ENCODE measurements at places on chromosomes 1 and 21. TPM values are rescaled to one million over a fixed set of nuclear protein-coding genes. Genes with fewer than 3 reads are reported as not detected.

Gene TSPEAR
- polyA plus RNA-seq = 0.13 TPM

DNA sequence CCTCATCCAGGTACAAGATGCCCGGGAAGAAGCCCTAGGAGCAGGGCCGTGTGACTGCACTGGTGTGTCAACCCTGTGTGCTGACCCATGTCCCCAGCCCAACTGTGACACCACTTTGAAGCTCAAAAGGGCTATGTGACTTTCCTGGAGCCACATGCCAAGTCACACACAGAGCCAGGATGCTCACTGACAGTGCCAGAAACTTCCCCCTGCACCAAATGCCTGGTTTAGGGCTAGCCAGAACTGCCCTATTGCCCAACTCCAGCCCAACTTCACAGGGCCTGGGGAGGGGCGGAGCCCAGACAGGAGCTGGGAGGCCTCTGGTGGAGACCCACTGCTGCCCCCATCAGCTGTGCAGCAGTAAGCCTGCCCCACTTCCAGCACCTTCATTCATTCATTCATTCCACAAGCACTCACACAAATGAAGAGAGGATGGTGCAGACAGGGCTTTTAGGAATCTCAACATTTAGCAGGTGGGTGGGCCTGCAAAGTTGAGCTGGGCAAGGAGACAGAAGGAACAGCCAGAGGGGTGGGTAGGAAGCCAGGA is 36.7 kb downstream of the KCNQ4 start:
- no peak for DNase-seq

- DNase-seq = no peak
Observed at GRCh38 chr21:40507978-40508377, 339.0 kb downstream of the DSCAM start.

DNA sequence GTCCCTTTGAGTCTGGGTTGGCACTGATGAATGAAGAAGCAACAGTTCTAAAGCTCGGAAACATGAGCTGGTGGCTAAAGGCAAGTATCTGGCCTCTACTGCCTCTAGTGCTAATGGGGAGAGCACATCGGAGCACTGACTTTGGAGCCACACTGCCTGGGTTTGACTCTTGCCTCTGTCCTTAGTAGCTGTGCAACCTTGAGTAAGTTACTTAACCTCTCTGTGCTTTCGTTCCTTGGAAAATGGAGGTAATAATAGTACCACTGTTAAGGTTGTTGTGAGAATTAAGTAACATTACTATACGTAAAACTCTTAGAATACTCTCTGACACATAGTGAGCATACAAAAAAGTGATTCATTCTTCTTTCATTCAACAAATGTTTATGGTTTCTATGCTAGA is 211.2 kb downstream of the ATG4C start:
- DNase-seq = no peak

DNA sequence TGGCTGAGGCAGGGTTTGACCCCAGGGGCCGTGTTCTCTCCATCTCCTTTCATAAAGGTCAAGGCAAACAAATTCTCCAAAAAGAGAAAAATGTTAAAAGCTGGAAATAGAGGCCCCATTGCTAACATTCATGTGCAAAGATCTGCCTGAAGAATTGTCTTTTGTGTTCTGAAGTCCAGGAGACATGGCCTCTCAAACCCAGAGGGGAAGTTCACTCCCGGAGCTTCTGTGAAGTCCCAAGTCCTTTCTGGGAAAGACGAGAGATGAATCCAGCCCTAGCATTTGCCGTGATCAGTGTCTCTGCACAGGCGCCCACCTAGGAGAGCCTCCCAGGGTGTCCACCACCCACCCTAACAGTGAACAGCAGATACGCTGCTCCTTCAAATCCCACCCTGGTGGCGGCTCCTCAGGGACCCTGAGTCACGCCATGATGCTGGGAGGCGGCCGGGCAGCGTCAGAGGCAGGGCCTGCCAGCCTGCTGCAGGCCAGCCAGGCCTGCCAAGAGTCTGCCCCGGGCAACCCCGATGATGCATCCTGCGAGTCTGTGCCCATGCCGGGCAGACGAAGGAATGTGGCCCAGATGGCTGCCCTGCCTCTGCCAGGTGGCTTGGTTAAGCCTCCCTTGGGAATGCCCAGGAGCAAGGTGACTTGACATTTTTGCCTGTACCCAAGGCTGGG is 5.2 kb upstream of the C2CD2 start:
- no peak for DNase-seq

Gene XCL2
- 0.27 TPM for polyA plus RNA-seq

- DNase-seq = no peak
Observed at GRCh38 chr1:234683861-234684632, 74.1 kb upstream of the IRF2BP2 start.

- DNase-seq = no peak
Observed at GRCh38 chr1:67041841-67042503, 12.0 kb downstream of the SLC35D1 start.

GRCh38 chr1:51768971-51769588 is 109.4 kb downstream of the NRDC start:
- DNase-seq = peak; percentile 46

GRCh38 chr1:55870106-55870505 is 654.9 kb upstream of the USP24 start:
- DNase-seq = no peak

Gene CFAP107
- polyA plus RNA-seq = 0.99 TPM

GRCh38 chr1:205199090-205199930 is 12.2 kb downstream of the DSTYK start:
- DNase-seq = no peak
